ENCODE measurements at places on chromosomes 16 and 17.

GRCh38 chr17:48989100-48989499, 8.1 kb upstream of the IGF2BP1 start:
- DNase-seq: no peak

- DNase-seq: no peak
Measured at GRCh38 chr16:3824121-3824795, 56.3 kb downstream of the CREBBP start.

DNA sequence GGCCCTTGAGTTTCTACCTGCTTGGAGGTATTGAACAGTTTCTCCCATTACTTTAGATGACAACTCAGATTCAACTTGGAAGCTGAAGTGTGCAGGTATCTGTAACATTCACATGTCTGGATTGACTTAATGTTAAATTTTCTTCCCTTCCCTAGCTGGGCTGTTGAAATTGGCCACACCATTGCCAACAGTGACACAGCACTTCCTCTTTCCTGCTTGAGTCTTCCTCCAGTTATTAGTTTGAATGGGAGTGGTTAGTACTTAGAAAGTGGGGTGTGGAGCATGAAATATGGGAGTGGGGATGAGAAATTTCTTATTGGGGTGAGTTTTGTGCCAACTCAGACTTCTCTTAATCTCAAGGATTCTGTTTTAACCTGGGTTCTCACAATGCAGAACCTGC, 454.9 kb downstream of the KCNJ2 start:
- no peak for DNase-seq

- no peak for DNase-seq
Measured at GRCh38 chr17:8820311-8821010, 21.3 kb upstream of the MFSD6L start.

- DNase-seq: no peak
Measured at GRCh38 chr17:72725433-72726068, 366.9 kb downstream of the SLC39A11 start.

DNA sequence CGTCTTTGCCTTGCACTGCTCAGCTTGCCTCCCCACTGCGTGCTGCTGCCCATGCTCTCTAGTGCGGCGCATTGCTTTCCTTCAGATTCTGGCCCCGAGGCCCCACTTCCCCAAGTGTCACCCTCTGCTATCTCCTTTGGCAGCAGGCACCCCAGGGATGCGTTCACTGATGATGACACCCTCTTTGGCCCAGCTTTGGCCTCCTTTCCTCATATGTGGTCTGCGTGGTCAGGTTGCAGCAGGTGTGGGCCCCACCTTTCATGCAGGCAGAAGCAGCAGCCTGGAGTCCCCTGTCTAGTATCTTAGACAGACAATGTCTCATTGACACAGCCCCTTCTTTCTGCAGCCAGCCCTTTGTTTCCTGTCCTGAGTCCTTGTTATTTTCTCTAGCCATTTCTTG, 4.8 kb upstream of the CCL3 start:
- no peak for DNase-seq

DNA sequence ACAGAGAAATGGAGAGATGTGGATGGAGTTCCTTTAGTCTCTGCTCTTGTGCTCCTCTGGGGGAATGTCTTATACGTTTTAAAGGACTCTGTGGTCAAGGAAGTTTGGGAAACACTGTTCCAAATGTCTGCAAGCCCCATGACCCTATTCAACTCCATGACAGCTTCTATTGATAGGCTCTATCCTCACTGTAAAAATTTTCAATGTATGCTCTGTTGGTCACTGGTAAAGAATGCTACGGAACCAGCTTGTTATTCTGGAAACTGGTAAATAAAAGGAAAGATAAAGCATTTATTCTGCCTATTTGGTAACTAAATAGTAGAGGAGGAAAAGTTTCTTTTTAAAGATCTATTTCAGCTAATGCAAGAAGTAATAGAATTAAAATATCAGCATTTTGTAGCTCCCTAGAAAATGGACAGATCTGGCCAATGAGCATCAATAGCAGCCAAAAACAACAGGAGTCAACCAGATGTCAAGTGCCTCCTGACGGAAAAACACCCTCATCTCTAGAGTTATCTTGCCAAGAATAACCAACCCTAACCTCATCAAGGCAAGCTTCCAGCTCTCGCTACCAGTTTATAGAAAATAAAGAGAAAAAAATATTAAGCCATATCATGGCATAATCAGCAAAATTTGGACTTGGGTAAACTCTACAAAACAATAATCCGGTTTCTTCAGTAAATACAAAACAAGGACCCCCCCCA, 16.1 kb downstream of the GDE1 start:
- no peak for DNase-seq

- DNase-seq: no peak
Measured at GRCh38 chr17:11144358-11145233, 96.4 kb upstream of the SHISA6 start.

DNA sequence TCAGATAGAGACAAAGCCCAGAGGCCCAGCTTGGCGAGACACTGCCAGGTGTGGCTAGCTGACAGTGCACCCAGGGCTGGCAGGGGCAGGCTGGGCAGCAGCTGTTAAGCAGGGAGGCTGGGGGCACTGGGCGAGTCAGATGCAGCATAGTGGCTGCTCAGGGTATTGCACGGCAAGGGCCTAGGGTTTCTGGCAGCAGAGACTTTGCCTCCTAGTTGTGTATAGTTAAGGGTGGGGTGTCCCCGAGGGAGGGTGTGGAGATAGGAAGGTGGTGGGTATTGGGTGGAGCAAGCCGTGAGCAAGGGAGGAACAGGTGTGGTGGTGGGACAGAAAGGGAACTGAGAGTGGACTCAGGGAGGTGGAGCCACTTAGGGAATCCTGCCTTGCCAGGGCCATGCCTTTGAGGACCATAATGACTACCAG, 66.0 kb downstream of the SMPD3 start:
- no peak for DNase-seq

GRCh38 chr16:77610496-77610895, 111.8 kb upstream of the NUDT7 start:
- no peak for DNase-seq

DNA sequence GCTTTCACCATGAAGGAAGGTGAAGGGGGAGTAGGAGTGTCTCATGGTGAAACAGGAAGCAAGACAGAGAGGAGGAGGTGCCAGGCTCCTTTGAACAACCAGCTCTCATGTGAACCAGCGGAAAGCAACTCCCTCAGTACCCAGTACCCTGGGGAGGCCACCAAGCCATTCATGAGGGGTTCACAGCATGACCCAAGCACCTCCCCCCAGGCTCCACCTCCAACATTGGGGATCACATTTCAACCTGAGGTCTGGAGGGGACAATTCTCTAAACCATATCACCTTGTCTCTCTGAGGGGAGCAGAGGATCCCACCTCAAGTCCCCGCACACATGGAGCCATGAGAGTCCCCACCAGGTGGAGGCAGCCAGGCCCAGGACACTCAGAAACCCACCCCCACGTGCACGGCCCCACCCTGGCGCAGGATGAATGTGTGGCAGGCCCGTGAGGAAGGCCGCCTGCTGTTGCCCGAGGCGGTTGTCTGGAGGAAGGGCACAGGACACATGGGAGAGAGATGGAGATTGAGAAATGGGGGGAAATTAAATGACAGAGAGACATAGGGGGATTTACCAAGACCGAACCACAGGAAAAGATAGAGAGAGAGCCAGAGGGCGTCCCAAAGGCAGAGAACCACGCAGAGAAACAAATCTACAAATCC, 85.9 kb downstream of the TMEM132E start:
- no peak for DNase-seq

DNA sequence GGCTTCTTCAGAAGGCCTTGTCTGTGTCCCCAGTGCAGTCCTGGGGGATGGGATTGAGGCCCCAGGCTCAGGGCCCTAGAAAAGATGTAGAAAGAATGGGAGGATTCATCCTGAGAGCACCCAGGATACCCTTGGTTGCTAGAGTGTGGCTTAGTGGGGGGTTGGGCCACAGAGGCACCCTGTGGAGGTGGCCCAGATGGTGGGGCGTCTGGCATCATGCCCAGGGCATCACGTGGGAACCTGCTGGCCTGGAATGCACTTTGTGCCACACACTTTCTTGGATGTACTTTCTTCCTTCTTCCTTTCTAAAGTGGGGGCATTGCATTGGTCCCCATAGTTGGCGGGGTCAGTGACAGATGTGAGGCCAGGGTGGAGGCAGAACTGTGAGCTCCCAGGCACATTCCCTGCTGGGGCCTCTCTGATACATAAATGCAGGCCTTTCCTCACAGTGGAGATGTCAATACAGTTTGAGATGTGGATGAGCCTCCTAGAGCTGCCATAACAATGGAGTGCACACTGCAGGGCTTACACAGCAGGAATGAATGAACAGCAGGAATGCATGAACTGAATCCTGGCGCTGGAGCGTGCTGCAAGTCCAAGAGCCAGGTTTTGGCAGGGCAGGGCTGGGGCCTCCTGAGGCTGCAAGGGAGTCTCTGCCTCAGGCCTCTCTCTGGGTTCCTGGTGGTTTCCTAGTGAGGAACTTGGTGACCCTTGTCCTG, 43.3 kb downstream of the MGAT5B start:
- no peak for DNase-seq

DNA sequence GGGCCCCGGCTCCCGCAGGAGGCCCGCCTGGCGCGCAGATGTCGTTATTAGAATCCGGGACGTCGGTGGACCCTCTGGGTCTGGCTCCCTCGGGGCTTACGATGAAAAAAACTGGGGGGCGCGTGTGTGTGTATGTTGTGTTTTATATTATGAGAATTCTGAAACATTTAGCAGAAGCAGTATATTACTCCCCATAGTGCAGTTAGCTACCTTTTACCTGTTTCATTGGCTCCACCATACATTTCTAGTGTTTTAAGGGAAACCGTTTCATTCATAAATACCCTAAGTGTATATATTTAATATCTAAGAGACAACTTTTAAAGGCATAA, 486 bp upstream of the DNAJA2 start:
- no peak for DNase-seq

DNA sequence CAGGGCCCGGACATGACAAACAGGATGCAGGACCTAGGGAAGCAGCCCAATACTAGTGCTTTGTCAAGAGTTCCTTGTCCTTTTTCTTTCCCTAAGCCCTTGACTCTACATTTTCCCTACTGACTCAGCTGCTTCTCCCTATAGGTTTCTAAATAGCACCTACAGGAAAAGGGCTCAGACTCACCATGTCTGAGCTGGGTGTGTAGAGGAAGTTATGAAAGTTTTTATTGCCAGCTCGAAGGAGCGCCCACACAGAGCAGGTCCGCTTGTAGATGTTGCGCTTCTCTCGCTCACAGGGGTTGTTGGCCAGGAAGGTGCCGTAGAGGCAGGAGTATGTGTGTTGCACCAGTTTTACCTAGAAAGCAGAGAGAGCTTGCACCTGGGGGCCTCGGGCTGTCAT, 10.6 kb downstream of the MTMR4 start:
- DNase-seq: no peak

GRCh38 chr17:78125138-78125913, 3.2 kb downstream of the TMC6 start:
- no peak for DNase-seq

DNA sequence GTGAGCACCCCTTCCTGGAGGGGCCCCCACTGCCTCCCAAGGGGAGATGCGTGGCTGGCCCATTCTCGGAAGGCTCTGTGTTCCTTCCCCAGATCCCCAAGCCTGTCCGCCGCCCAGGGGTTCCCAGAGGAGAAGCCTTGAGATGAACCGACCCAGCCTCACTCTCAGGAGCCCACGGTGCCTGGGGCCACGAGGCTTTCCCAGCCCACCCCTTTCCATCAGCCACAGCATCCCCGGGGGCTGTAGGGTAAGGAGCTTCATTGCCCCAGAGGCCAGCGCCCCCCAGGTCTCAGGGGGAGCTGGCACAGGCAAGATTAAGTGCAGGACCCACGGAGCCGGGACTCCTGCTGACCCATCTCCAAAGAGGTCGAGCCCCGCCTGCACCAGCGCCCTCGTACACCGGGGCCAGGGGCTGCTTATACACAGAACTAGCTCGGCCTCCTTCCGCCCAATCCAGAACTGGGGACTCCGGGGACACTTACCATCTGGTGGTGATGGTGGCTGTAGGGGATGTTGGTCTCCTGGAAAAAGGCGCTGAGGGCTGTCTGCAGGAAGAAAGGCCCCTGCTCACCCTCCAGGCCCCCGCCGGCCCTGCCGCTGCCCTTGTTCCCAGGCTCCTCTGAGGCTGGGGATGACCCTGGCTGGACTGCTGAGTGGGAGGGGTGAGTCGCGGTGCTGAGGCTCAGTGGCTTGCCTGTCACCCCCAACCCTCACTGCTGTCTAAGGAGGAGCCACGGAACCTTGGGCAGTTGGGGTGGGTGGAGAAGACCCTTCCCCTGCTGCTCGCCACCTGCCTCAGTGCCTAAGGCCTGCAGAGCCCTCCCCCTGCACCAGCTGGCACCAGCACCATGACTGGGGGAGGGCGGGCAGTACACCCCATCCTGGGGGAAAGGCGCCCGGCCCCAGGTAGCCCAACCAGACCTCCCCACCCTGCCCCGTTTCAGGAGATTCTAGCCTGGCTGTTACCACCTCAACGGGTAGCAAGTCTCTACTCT, 4.4 kb downstream of the UBALD1 start:
- DNase-seq: no peak

DNA sequence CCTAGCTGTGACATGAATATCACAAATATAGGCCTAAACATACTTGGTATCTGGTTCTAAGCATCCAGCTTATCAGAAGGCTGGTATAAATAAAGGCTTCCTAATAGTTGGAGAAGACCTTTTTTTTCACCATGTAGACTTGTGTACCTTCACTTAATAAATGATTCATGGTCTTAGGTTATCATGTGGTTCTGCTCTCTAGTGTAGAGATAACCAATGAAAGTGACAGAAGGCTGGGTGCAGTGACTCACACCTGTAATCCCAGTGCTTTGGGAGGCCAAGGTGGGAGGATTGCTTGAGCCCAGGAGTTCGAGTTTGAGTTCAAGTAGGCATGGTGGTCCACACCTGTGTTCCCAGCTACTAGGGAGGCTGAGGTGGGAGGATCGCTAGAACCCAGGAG, 3.1 kb downstream of the DDX19A start:
- no peak for DNase-seq

GRCh38 chr16:72197545-72197944, 25.6 kb upstream of the PMFBP1 start:
- DNase-seq: no peak

DNA sequence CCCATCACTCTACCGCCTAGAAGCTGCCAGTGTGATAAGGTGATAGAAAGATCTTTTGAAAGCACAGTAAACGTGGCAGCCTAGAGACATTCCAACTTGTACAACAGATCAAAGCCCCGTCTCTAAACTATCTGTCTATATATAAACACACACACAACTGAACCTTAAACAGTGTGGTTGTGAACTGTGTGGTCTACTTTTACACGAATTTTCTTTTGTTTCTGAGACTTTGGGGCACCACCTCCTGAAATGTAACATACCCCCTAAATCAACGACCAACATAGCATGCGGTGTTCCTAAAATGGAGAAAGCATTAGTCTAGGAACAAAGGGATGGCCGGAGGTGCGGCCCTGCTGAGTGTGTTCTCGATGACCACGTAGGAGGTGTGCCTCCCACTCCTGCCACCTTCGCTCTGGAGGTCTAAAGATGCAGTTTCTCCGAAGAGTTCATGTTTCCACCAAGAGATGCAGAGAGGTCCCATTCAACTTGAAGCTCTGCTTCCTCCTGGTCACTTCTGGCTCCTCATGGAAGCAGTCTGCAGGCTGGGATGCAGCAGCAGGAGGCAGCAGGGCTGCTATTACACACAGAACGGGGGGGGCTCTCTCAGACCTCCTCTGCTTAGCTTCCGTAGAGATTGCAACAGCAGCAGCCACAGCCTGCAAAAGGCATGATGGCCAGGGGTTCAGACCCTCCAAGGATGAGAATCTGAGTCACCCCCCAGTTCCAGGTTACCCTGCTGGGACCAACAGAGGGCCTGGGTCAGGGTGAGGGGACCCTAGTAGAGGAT, 22.6 kb upstream of the USP10 start:
- no peak for DNase-seq

- DNase-seq: no peak
Measured at GRCh38 chr17:68511254-68511670, 968 bp upstream of the PRKAR1A start.

All from stimulated activated CD8-positive, alpha-beta memory T cell treated with anti-CD3 and anti-CD28 coated beads, Interleukin-7, amount 100 ng/mL, for 4 hours (primary cell).